IgD-negative memory B cell (primary cell): ENCODE measurements at places on chromosomes 5 and 9. TPM values are rescaled to one million over a fixed set of nuclear protein-coding genes. Genes with fewer than 3 reads are reported as not detected.

BARHL1 gene
- polyA plus RNA-seq, result not detected

CTXN3 gene
- not detected for polyA plus RNA-seq

THBS4 gene
- polyA plus RNA-seq, result 0.36 TPM

LHX2 gene
- not detected for polyA plus RNA-seq

UTP15 gene
- 11.0 TPM for polyA plus RNA-seq

GAS1 gene
- 0.26 TPM for polyA plus RNA-seq

HSPB3 gene
- not detected for polyA plus RNA-seq

PHF24 gene
- 0.06 TPM for polyA plus RNA-seq

FBP2 gene
- not detected for polyA plus RNA-seq

EGR1 gene
- 32.3 TPM for polyA plus RNA-seq

FREM1 gene
- not detected for polyA plus RNA-seq

ZNG1C gene
- 41.2 TPM for polyA plus RNA-seq

AK8 gene
- 11.8 TPM for polyA plus RNA-seq

CMBL gene
- not detected for polyA plus RNA-seq

IL13 gene
- polyA plus RNA-seq, result not detected

HBEGF gene
- polyA plus RNA-seq, result 0.83 TPM

PTBP3 gene
- 32.7 TPM for polyA plus RNA-seq

CDX1 gene
- not detected for polyA plus RNA-seq

IGIP gene
- 0.36 TPM for polyA plus RNA-seq

SLCO6A1 gene
- polyA plus RNA-seq, result not detected

ETF1 gene
- polyA plus RNA-seq, result 32.0 TPM

SH3GL2 gene
- not detected for polyA plus RNA-seq

SLC25A2 gene
- not detected for polyA plus RNA-seq

CDH9 gene
- polyA plus RNA-seq, result not detected

UGT3A1 gene
- polyA plus RNA-seq, result not detected
